Fibroblast of the conjunctiva (primary cell): ENCODE measurements at places on chromosomes 5 and 9.

DNA sequence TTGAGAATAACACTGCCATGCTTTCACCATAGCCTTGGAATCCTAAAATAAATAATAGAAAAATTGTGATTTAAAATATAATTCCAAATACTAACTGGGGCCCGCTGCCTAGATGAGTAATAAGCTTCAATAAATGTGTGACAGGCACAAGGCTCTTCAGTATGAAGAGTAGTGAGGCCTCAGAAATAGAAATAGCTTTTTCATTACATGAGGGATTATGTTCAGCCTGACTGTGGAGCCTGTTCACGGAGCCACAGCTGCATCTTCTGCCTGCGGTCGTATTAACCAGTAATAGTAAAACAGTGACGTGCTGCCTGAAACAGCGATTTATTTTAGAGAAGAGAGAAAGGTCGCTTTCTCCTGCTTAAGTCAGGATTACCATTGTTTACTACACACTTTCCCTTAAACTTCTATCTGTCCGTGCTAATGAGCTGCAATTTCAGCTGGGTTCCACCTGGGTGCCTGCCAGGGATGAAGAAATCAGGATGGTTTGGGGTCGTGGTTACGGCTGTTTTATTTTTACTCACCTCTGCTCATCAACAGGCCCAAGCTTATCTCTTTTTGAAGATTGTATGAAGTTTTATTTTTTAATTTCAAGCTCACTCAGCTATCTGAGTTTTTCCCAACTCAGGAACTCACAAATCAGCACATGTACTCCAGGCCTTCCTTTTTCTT lies 284.9 kb upstream of the WWC1 start:
- no peak for DNase-seq

DNA sequence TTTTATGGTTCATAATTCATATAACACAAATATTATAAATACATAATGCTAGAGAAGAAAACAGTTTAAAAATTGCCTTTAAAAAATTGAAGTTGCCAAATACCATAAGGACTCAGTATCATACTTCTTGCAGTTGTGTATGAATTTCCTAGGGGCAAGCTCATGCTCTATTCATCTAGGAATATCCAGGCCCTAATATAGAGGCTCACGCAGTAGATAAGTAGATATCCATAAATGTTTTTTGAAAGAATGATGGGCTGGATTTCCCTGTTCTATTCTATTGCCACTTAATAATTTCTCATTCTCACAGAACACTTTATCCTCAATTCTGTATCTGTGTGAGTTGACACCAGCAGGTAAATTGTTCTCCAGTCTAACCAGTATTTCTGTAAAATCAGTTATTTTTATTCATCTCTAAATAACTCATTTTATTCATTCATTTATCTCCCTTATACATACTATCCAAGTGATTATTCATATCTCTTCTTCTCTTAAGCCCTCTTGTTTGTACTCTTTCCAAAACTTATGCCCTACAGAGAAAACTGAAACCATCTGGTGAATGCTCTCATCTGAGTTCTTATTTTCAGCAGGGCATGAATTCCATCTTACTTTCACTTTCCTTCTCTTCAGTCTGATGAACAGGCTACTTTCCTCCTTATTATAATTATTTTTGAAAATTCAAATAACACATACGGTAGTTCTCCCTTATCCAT lies 97.1 kb downstream of the SLC44A1 start:
- peak; percentile 71 for DNase-seq

DNA sequence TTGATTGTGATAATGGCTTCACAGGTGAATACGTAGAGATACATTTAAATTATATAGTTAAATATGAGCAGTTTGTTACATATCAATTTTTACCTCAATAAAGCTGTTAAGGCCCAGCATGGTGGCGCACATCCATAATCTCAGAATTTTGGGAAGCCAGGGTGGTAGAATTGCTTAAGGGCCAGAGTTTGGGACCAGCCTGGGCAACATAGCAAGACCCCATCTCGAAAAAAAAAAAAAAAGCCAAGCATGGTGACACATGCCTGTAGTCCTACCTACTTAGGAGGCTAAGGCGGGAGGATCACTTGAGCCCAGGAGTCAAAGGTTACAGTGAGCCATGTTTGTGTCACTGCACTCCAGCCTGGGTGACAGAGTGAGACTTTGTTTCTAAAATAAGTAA lies 138.7 kb upstream of the TMEM161B start:
- DNase-seq = no peak

DNA sequence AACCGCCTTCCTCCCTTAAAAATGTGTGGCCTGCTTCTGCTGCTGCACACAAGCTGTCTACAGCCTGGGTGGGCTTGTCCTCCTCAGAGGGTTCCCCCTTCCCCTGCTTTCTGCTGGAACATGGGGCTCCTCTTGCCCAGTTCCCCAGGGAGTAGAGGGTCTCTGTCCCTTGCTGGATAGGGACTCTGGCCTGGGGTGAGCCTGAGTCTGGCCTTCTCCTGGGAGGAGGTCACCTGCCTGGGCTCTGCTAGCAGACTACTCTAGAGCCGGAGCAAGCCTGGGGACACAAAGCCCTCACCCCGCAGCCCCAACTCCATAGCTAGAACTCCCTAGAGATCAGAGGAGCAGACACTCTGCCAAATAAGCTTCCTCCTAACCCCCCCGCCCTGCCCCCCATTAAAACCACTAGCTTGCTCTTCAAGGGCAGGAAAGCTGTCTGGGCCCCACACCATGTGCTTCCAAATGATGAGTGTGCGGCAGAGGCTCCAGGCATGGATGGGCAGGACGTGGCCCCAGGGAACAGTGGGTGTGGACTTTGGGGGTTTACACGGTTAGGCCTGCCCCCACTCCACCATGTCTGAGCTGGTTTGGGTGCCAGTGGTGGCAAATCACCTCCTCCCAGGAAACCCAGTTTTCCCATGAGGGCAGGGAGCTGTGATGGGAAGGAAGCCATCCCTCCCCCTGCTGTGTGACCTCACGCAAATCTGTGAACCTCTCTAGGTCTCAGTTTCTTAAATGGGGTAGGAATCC lies 10.0 kb downstream of the TCF7 start:
- peak; percentile 54 for DNase-seq

DNA sequence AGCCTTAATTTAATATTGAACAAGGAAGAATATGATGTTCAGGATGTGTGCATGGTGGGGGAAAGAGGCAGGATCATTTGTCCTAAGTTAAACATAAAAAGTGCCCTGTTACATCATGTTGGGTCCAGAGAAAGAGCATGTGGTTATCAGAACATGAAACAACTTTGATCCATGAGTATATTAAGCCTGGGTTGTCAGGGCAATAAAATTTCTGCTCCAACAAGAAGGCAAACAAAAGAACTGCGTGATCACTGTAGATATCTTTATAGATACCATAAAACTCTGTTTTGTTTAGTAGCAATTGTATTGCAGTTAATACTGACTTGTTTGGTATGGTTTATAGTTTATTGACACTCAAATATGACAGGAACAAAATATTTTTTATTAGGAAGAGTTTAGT lies 35.2 kb downstream of the PCA3 start:
- no peak for DNase-seq

DNA sequence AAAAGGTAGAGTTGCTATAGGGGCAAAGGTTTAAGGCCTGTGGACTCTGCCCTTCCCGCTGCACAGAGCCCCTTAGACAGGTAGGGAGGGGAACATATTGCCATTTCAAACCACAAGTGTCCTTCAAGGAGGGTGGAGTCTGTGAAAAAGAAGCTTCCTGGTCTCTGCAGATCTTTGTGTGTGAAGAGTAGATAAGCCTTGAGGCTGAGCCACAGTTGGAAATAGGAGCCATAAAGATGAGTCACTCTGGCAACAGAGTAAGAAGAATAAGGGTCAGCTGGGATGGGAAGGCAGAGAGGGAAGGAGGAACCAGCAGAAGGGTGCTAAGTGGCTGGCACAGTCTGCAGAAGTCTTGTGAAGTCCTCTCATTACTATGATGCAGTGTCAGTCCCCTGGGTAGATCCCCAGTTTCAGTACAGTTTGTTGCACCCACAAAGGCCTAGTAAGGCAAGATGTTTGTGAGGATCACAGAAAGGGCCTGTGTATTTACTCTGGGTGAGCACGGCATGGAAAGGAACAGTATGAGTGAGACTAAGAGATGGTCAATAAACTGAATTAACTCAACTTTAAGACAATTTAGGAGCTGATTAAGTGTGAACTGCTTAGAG lies 18.1 kb downstream of the GRXCR2 start:
- peak; percentile 35 for DNase-seq

DNA sequence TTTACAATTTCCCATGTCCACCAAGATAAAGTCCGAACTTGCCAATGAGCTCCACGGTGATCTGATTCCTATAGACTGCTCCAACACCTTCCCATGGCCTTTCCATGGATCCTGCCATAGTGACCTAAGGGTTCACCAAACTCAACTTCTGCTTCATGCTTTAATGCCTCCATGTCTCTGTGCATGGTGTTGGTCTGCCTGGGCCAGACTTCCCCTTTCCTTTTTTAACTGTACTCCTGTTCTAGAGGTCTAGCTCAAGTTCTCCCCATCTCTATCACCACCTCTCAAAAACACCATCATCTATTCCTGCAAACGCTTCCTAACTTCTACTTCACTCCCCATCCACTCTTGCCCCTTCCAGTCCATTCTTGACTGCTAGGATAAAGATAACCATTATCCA lies 14.8 kb upstream of the SMARCA2 start:
- DNase-seq = no peak

DNA sequence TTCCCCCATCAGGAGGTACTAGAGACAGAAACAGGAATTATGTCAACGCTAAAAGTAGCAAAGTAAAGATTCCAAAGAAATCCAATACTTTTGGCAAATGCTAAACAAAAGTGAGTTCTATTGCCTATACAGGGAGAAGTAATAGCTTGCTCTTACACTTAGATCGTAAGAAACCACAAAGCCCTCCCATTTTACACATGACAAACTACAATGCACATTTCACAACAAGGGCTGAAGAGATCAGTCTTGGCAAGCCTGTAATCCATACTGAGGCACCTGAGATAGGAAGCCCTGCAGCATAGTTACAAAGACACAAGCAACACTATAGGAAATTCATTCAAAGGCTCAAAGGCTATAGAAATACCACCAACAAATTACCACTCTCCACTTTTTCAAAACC lies 7.7 kb downstream of the HNRNPK start:
- DNase-seq = no peak

- DNase-seq = no peak
Measured at GRCh38 chr5:128965638-128966302, 482 bp downstream of the SLC27A6 start.

DNA sequence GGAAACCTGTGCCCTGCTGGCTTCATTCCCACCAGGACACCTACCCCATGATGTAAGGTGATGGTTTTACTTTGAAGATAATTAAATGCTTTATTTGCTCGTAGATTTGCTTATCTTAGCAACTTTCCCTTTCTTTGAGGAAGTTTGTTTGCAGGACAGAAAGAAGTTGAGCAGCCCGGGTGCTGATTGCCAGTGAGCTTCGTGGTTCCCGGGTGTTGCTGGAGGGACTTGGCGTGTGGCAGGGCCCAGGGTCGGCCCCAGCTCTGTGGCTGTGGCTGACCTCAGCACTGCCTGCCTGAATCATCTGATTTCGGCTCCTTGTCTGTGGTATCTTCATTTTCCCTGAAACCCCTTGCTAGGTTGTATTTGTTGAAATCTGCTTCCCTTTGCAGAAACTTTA lies 8.7 kb downstream of the POMT1 start:
- DNase-seq = no peak

DNA sequence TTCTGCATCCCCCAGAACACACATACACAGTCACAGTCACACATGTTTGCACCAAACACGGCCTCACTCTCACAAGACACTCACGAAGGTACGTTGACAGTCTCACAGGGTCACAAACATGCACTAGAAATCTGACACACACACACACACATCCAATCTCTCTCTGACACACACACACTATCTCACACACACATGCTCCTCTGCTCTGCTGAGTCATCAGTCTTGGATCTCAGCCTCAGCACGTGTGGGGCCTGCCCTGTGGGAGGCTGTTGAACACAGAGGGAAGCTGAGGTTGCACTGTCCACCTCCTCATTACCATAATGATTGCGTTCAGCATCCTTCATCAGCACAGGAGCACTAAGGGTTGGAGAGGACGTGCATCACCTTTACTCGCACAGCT lies 188.8 kb downstream of the MTRR start:
- peak; percentile 2 for DNase-seq

DNA sequence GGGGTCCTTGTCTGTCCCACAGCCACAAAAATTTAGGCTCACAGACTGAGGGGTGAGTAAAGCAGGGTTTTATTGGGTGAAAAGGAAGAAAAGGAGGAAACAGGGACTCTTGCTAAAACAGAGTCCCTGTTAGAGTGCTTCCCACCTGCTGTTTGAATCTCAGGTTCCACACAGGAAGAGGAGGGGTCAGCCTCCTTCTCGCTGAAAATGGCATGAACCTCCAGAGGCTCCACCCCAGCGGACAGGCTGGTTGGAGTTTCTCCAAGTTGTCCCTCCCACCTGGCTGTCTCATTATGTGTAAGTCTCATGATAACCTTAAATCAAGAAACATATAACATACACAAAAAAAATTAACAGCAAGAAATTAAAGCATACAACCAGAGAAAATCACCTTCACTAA lies 28.3 kb upstream of the UHRF2 start:
- no peak for DNase-seq

GRCh38 chr9:35909687-35910612 lies 660 bp downstream of the SPAAR start:
- no peak for DNase-seq

- DNase-seq = no peak
Measured at GRCh38 chr9:69532396-69532795, 139.8 kb downstream of the APBA1 start.
